Nucleus accumbens (tissue), 56 donors: ENCODE measurements at places on chromosomes 1 and 21.

DNA sequence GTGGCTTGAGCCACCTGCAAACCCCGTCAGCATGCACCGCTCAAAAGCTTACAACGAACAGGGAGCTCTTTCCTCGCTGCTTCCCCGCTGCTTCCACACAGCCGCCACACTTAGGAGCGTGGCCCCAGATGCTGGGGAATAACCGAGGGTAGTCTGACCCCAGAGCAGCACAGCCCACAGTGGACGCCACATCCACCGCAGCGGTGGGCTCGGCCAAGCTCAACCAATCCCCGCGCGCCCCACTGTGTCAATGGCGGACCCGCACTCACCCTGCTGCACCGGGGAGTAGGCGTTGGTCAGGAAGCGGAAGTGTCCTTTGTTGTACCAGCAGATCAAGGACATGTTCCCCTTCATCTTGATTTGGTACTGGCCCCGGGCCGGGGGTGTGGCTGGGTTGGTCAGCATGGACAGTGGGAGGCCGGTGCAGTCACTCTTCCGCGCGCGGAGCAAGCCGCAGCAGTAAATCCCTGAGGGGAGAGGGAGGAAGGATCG, 93.5 kb downstream of the PGBD5 start:
- DNase-seq: no peak

- DNase-seq: no peak
These were observed 15.0 kb upstream of the NEK7 start for GRCh38 chr1:198141668-198142351.

DNA sequence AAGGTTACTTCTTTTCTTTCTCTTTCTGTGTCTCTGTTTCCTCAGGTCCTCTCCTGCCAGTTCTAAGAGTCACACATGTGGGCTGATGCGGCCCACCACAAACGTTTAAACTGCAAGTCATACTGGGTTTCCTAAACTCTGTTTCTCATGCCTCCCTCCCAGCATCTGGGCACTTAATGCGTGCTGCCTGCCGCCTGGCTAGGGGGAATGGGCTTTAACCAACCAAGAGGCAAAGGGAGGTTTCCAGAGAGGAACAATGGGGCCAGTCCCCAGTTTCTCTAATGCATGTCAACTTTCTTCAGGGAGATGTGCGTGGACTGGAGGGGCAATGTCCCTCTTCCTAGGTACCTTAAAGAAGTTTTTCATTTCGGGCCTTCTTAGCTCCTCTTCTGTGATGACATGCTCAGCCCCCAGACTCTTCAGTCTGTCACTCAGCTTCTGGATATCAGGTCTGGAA, 19.9 kb upstream of the SRSF4 start:
- no peak for DNase-seq

GRCh38 chr1:7265771-7266371, 480.6 kb downstream of the CAMTA1 start:
- DNase-seq: no peak

GRCh38 chr1:3610527-3611169, 660 bp downstream of the MEGF6 start:
- no peak for DNase-seq

DNA sequence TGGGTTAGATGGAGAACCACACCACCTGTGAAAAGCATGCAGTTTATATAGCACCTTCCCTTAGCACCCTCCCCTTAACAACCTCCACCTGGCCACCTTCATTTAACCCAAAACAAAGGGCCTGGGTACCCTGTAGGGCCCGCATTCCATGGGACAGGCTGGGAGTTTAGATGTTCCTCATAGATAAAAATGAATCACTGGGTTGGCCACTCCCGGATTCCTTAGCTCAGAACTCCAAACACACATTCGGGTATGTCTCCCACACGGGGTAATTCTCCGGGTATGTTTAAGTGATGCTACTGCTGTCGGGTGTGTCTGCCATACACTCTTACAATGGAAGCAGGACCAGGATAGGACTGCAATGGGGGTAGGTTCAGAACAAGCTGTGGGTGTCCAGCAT, 43.9 kb upstream of the FOXO6 start:
- no peak for DNase-seq

DNA sequence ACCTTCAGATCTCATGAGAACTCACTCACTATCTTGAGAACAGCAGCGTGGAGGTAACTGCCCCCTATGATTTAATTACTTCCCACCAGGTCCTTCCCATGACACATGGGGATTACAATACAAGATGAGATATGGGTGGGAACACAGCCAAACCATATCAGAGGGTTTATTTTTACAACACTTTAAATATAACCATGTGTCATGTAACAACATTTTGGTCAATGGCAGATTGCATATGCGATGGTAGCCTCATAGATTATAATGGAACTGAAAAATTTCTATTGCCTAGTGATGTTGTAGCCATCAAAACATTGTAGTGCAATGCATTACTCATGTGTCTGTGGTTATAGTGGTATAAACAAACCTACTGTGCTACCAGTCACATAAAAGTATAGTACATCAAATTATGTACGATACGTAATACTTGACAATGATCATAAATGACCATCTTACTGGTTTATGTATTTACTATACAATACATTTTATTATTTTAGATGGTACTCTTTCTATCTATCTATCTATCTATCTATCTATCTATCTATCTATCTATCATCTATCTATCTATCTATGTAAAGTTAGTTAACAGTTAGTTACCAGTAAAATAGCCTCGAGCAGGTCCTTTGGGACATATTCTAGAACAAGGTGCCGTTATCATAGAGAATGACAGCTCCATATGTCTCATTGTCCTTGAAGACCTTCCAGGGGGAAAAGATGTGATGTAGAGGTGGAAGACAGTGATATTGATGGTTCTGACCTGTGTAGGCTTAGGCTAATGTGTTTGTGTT, 12.6 kb upstream of the S100B start:
- DNase-seq: no peak

GRCh38 chr1:29830383-29830782, 594.1 kb downstream of the PTPRU start:
- no peak for DNase-seq

DNA sequence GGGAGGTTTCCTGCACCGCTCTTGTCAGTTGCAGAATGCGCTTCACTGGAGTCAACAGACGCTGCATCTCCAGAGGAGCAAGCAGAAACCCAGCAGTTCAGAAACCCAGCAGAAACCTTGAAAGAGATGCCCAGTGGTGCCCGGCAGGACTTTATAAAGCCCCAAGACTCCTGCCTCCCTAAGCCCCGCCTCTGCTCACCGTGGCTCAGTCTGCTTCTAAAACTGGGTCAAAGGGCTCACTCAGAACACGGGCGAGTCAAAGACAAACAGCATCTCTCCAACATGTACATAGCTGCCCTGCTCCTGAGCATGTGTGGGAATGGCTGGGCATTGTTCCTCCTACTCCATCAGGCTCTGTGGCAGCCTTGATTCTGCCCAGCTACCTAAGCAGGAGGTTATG, at the start of gene HMGCS2:
TSS of gene HMGCS2 (minus strand) at position 128 of the 400 bp plus-strand sequence. CDS start at position 67, 61 bp downstream.
- DNase-seq: no peak

DNA sequence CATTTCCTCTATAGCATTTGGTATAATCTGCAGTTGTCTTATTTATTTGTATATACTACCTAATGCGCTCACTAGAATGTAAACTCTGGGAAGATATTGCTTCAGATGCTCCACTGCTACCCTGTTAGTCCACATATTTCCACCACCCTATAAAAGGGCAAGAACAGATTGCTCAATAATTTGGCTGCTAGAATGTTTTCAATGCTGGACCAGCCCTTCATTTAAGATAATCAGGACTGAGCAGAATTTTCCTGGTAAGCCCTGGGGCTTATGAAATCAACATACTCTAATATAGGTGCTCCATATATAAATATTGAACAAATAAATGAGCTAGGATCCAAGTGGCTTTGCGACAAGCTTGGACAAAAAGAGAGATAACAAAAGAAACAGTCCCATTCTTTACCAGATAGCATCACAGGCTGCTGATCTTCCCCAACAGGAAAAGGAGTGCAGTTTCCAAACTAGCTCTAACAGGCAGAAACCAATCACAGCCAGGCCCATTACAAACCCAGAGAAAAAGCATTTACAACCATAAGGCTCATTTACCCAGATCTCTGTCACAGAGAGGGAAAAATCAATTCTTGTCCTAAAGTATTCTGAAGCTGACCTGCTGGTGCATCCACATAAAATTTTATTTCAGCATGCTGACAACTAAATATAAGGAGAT, 8.3 kb downstream of the BCAR3 start:
- no peak for DNase-seq

DNA sequence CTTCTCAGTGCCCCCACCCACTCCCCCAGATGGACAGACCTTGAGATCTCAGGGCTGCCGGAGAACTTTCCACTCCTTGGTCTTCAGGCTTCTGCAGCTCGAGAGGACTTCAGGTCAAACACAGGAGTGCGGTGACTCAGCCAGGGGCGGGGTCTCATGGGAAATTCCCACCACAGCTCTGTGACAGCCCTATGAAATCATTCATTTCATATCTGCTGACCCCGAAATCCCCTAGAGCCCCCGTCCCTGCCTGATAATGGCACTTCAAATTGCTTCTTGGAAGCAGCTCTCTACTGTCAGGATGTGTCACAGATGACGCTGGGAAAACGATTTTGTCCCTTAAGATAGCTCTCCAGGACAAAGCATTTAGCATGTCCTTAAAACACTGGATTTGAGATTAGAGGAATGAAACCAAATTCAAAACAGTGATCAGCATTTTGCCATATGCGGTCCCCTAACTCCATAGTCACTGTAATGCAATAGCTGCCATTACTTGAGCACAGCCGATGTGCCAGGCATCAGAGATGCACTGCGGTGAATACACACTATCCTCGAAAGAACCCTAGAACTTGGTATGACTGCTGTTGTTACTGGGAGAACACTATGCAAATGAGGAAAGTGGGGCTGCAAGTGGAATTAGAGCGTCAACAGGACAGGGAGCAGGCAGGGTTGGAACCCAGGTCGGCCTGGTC, at the start of gene TNFRSF9:
TSS of gene TNFRSF9 (minus strand) at position 95 of the 692 bp plus-strand sequence. CDS start 845 bp downstream, outside the sequence.
- DNase-seq: no peak

DNA sequence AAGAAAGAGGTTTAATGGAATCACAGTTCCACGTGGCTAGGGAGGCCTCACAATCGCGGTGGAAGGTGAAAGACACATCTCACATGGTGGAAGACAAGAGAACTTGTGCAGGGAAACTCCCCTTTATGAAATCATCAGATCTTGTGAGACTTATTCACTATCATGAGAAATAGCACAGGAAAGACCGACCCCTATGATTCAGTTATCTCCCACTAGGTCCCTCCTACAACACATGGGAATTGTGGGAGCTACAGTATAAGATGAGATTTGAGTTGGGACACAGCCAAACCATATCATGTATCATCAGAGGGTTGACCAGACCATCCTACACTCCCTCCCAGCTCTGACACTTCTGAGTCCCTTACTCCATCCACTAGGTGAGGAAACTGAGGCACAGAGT, 143.9 kb upstream of the KLHDC7A start:
- DNase-seq: no peak

DNA sequence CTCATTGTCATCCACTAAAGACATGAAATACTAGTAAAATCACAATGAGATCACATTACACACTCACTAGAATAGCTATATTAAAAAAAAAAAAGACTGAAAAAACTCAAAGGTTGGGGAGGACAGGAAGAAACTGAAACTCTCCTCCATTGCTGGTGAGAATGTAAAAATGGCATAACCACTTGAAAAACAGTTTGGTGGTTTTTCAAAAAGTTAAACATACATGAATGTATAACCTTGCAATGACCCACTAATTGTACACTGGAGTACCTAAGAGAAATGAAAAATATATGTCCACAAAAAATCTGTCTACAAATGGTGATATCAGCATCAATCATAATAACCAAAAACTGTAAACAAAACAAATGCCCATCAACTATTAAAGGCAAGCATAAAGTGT, 44.0 kb downstream of the NRIP1 start:
- no peak for DNase-seq

DNA sequence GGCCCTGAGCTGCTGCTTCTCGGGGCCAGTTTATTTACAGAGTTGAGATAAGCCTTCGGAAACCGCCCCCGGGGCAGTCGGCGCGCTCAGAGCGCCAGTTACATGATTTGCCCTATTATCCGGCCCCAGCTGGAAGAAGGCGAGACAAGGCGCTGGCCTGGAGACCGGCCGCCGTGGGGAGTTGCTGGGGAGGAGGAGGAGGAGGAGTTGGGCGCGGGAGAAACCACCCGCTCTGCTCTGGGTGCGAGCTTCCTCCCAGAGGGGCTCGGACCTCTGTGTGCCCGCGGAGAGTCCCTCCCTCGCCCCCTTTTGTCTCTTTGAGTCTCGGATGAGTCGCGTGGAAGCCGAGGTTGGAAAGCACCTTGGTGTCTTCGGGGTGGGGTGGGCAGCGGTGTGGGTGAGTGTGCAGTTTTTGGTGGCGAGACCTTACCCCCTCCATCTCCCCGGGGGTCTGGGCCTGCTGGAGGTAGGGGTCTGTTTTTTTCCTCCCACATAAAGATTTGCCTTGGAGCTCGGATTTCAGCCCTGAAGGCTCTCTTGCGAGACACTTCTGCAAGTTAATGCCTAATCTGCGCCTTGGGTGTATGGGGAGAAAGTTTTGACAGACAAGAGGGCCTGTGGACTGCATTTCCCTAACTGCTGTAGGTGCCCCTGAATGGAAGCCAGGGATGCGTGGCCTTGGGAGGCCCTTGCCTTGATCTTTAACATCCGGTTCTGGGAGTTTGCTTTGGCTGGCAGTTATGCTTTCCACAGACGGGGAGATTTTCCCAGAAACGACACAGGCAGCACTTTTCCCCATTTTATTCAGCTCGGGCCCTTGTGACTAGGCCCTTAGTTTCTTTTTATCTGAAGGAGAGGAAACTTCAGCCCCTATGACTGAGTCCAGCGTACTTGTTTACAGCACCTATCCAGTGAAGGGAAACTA, 80.0 kb downstream of the NDUFS5 start:
- no peak for DNase-seq

- DNase-seq: no peak
These were observed 41.4 kb downstream of the MAB21L3 start for GRCh38 chr1:116152577-116152943.

GRCh38 chr1:200992382-200993048, 31.0 kb downstream of the KIF21B start:
- no peak for DNase-seq

DNA sequence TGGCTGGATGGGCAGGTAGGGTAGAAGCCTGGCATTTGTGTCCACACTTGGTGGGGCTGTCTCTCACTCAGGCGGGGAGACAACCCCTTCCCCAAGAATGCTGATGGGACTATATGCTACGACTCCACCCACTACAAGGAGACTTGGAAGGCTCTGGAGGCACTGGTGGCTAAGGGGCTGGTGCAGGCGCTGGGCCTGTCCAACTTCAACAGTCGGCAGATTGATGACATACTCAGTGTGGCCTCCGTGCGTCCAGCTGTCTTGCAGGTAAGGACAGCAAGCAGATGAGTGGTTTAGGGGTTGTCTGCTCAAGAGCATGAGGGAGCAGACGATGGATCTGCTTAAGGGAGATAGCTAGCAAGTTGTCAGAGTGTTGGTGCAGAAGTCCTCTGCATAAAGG, 15.9 kb upstream of the NASP start:
- no peak for DNase-seq

GRCh38 chr1:31848381-31848897, 32.6 kb upstream of the SPOCD1 start:
- no peak for DNase-seq

GRCh38 chr1:68293609-68294366, 61.5 kb upstream of the WLS start:
- no peak for DNase-seq
